ENCODE measurements at places on chromosomes 3 and 15.

DNA sequence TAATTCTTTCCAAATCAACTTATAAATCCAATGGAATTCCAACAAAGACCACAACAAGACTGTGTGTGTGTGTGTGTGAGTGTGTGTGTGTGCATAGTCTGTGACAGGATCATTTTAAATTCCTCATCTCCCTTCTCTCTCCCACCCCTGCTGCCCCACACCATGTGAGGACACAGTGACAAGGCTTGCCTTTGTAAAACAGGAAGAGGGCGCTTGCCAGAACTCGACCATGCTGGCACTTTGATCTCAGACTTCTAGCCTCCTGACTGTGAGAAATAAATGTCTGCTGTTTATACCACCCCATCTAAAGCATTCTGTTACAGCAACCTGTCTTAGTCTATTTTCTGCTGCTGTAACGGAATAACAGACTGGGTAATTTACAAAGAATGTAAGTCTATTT lies 99.1 kb downstream of the NSMCE3 start:
- no peak for DNase-seq

DNA sequence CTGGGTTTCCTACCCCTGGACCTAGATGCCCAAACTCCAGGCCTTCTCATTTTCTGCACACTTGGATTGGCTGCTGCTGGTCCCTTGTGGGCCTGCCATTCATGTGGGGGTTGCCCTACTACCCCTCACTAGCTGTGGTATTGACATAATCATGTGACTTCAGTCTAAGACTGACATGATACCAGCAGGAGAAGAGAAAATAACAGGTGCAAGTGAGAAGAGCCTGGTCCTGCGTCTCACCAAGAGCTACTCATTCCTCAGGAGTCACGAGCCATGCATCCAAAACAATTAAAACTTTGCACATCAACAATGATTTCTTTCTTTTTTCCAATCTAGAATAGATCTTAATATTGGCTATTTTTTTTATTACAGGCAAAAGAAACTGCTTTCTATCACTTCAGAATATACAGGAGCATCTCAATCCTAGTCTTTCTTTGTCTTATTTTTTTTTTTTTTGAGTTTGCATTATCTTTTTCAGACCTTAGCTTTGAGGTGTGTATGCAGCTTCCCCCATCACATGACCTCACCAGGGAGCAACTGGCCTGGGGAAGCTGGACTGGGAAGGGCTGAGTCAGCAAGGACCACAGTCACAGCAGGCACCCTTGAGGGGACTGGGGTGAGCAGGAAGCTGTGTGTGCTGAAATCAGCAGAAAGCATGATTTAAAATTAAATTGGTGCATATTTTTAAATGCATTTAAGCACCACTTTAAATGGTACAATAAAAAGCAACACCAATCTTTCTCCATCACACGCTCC lies 27.6 kb downstream of the SLC9A9 start:
- DNase-seq = no peak

DNA sequence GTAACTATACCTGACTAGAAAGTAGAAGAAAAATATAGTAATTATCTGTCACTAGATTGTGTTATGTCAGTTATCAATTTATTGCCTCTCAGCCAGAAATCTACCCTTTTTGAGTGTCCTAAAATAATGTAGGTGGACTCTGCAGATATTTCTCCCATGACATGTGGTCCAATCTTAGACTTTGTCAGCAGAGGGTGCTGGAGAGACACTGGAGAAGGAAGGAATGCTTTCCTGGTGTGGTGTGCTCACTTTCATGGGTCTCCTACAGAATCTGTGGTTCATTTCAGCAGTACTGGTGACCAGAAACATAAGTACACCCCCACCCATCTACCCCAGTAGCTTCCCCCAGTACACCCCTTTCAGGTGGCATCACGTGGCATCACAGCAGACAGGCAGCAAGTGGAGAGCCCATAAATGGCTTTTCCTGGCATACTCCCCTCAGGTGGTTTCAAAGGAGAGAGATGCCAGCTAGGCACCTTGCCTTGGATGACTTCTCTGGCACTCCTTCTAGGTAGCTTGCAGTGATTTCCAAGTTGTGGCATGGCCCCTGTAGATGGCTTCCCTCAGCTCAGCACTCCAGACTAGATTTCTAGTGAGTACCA lies 114.7 kb downstream of the GADL1 start:
- peak; percentile 61 for DNase-seq

GRCh38 chr3:54837964-54838363 lies 89.9 kb downstream of the LRTM1 start:
- DNase-seq = no peak

GRCh38 chr15:99706557-99707303 lies 26.5 kb downstream of the LYSMD4 start:
- DNase-seq = no peak

DNA sequence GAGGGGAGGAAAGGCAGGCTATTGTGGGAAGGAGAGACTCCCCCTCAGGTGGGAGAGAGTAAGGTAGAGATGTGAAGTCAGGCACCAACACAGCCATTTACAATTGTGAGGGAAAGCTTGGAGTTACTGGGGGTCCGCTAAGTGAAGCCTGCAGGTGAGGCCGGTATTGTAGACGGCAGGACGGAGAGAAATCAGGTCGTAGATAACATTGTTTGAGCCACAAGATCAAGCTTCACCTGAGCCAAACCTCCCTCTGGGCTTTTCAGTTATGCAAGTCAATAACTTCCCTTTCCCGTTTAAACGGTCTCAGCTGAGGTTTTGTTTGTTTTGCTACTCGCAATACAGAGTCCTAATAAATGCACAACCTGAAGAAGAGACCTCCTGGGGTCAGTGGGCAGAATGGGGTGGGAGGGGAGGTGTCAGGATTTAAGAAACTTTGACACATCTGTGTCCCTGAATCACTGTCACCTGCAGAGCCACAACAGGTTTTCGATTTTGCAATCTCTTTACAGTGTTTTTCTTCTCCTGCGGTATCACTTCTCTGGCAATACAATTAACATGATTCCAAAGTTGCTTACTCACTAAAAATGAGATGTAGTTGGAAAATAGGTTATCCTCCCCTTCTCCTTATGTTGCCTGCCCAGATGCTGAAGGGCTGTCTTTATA lies 72.0 kb upstream of the GLCE start:
- no peak for DNase-seq

- no peak for DNase-seq
Observed at GRCh38 chr3:115388166-115388565, 235.1 kb upstream of the GAP43 start.

GRCh38 chr3:155037508-155038202 lies 42.5 kb upstream of the MME start:
- DNase-seq = no peak

GRCh38 chr15:90035095-90035839 lies 34.1 kb downstream of the ZNF710 start:
- DNase-seq = no peak

GRCh38 chr3:19541284-19541683 lies 392.7 kb downstream of the EFHB start:
- no peak for DNase-seq

- no peak for DNase-seq
Observed at GRCh38 chr3:69612791-69613190, 126.5 kb upstream of the MITF start.

DNA sequence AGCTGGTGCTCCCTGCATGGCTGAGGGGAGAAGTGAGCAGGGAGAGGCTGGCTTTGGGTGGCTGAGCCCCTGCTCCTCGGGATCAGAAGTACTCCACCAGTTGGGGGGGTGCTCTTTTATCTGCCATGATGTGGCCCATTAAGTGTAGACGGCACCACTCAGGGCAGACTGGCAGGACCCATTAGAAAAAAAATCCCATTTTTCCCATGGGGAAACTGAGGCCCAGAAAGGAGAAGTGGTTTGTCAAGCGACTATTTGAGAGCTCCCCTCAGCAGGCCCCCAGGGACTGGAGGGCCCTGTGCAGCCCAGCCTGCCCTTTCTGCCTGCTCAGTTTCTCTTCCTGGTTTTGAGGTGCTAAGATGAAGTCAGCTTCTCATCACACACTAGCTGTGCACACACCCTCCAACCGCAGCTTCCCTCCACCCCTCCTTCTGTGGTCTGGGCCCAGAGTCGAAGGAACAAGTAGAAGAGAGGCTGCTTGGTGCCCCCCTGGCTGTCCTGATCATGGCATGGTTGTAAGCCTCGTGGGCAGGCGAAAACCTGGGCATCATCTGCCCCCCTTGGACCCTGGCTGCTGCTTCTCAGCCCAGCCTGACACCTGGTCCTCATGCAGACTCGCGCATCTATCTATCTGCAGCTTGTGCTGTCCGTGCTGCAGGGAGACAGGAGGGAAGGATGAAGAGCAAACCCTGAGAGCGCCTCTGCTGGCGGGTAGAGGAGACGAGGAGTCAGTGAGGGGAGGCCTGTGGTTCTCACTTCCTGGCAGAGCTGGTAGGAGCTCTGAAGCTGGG lies 5.6 kb downstream of the CSK start:
- DNase-seq = peak; percentile 81

DNA sequence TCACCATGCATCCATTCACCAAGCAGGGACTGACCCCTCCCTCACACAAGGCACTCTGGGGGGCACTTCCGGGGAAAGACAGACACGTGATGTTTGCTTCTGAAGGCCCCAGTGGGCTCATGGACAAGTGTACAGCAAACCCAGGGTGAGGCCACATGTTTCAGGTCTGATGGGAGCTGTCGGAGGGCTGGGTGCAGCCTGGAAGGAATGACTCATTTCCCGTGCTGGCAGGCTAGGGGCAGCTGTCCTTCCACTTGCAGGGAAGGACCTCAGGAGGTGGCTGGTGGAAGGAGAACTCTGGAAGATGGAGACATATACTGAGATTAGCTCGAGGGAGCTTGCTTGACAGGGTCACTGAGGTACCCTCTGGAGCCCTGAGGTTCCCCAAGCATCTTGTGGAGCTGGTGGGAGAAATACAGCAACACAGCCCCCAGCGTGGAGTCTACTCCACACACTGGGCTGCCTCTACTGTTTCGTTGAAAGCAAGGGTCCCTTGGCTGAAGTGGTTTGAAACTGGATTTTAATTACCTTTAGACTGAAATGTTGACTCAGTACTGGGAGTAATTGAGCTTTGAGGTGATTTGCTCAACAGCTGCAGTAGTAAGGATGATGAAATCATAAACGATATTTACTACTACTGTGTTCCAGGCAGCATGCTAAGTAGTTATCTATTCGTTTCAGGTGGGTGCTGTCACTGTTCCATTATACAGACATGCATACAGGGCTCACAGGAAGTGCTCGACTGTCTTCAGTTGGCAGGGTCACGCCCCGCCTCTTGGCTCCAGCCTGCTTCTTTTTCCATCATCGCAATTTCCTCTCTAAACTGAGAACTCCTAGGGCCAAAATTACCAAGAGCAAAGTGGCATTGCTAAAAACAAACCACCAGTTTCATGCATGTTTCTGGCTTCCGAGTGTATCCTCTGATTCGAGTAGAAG lies 230.4 kb downstream of the ADAMTS17 start:
- DNase-seq = no peak

GRCh38 chr15:39156646-39157250 lies 424.1 kb upstream of the THBS1 start:
- DNase-seq = no peak

GRCh38 chr3:149487598-149488197 lies 13.2 kb downstream of the TM4SF4 start:
- DNase-seq = peak; percentile 43

DNA sequence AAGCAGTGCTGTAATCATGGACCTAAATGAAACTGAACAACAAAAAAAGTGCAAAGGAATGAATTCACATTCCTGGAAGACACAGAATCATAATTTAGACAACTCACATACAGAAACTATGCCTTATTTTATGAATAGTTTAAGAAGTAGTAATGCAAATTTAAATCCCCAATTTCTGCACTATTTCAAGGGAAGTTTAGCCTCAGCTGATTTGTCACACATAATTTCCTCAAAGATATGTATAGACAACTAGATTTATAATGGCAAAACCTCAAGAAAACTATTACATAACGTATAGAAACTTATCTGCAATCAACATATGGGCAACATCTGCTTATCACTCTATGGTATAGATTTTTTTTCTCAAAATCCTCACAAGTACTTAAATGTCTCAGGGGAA lies 7.8 kb upstream of the PTX3 start:
- DNase-seq = no peak

DNA sequence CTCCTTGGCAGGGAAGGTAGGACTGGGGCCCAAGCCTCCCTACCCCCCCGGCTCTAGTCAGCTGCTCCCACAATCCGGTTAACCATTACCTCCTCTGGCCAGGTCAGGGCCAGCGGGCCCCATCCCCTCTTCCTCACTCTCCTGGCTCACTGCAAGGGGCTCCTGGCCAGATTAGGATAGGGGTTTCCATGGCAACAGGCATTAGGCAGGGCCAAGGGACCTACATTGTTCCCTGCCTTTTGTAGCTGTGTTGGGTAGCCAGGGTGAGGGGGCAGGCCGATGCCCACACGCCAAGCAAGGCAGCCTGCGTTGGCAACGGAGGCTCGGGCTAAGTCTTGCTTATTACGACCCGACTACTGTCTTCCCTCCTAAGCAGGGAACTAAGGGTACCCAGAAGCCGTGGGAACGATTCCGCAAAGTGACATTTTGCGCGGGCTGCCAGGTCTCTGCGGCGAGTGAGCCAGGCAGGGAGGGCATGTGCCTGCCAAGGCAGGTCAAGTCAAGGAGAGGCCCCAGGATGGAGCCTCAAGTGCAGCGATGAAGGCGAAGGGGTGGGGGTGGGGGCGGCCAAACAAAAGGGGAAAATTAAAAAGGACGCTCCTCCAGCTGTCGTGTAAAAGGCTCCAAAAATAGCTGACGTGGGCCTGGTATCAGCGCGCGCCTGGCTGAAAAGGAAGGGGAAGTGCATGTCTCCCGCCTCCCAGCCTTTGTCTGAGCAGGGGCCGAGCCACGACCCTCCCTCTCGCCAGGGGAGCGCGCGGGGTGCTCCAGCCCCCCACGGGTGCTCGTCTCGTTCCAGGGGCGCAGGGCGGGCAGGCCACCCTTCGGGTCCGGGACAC lies 919 bp downstream of the IDH2 start:
- DNase-seq = no peak

DNA sequence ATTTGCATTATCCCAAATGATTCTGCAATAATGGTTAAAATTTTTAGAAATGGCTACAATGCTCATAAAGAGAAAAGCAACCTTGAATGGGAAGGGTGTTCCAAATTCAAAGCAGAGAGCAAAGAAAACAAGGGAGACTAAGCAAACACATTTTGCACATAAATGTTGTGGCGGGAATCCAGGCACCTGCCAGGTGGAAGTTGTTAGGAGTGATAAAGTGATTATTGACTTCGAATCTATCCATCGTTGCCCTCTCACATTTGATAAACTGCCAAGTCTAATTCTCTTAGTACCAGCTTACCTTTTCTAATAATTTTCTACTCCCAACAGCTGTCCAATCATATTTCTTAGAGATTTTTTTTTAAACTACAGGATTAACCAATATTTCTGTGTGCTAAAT lies 244.5 kb downstream of the CACNA2D3 start:
- no peak for DNase-seq

- DNase-seq = peak; percentile 26
Observed at GRCh38 chr15:38354315-38354929, 99.5 kb upstream of the FAM98B start.

GRCh38 chr3:134752761-134753461 lies 42.1 kb upstream of the EPHB1 start:
- no peak for DNase-seq
